ENCODE measurements at places on chromosomes 6 and 20. TPM values are rescaled to one million over a fixed set of nuclear protein-coding genes. Genes with fewer than 3 reads are reported as not detected.

- DNase-seq, result no peak
Observed at GRCh38 chr6:20916086-20916485, 381.8 kb downstream of the CDKAL1 start.

- peak; percentile 97 for DNase-seq
Observed at GRCh38 chr6:63572044-63572746, at the start of the genes LOC128125822 and PTP4A1. LOC128125822 (plus strand) TSS chr6:63572480. PTP4A1 (plus strand) TSS chr6:63572480; CDS start chr6:63576881, 4,401 bp downstream.

- no peak for DNase-seq
Observed at GRCh38 chr6:13188306-13188705, 140.0 kb downstream of the TBC1D7 start.

- no peak for DNase-seq
Observed at GRCh38 chr20:37350649-37351574, 5.0 kb downstream of the SRC start.

The MAP3K5 gene
- 7.1 TPM for polyA plus RNA-seq

The LTA gene
- 0.35 TPM for polyA plus RNA-seq

DNA sequence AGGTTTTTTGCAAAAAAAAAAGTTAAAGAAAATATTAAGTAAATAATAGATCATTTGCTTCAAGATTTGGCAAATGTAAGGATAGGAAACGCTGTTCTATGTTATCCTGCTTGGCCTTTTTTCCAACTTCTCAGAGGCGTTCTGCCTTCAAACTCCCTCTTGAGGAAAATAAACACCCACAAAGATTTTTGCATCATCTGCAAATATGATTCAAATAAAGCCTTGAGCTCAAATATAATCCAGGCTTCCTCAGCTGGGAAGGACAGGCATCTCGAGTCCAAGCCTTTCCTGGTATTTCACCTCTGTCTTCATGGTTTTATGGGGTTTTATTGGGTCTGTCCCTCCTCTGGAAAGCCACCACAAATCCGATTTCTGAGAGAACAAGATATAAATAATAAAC is 67.7 kb upstream of the PTPN1 start:
- DNase-seq, result no peak

GRCh38 chr6:163192591-163192990 is 221.9 kb upstream of the QKI start:
- no peak for DNase-seq
